Adrenal gland (tissue), 19 donors: ENCODE measurements at places on chromosomes 13 and 19. TPM values are rescaled to one million over a fixed set of nuclear protein-coding genes. Genes with fewer than 3 reads are reported as not detected.

CGB8 gene
- total RNA-seq, result not detected

DNA sequence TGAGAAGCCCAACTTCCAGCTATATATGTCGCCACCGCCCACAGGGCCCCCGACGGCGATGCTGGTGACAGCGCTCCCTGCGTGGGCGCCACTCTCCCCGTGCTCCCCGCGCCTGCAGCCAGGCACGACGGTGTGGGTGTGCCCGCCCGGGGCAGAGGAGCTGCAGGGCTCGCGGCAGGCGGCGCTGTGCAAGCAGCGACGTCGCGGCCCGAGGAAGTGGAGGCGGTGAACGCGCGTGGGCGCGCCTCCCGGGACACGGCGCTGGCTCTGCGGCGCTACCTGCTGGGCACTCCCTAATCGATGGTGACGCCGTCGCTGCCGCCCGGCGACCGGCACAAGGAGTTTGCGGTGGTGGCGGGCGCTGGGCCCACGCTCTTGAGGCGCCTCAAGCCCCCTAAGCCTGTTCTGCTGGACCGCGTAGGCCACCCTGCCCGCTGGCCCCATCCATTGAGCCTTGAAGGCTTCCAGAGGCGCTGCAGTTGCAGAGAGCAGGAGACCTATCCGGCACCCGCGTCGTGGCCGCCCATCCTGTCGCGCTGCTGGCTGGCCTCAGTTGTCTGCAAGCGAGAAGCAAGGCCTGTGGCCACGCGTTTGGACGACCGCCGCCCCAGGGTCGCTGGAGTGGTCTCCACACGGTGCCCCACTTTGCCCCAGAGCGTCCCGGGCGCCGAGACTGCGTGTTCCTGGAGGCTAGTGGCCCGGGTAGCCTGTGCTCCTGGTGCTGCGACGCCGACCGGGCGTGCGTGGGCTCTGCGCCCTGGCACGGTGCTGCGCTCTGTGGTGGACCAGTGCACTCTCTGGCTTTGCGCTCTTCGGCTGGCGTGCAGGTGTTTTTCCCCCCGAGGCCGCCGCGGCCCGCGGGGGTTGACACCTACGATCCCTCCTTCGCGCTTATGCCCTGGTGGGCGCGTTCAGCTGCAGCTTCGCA, 23.1 kb downstream of the LRFN3 start:
- H3K27me3 ChIP-seq, result peaks cover 25% of the 10 kb centered on the region
- DNase-seq, result no peak
- no peaks in the 10 kb centered on the region for H3K36me3 ChIP-seq
- no peaks in the 10 kb centered on the region for H3K4me1 ChIP-seq

GRCh38 chr19:34172661-34173192, 423 bp downstream of the LSM14A start:
- H3K36me3 ChIP-seq, result no peaks in the 10 kb centered on the region
- peaks cover 42% of the 10 kb centered on the region for H3K4me1 ChIP-seq
- no peaks in the 10 kb centered on the region for H3K27me3 ChIP-seq
- peak overlapping the region; percentile 98 for H3K27ac ChIP-seq

- H3K36me3 ChIP-seq, result no peaks in the 10 kb centered on the region
- no peak overlapping the region for H3K27ac ChIP-seq
- no peaks in the 10 kb centered on the region for H3K4me1 ChIP-seq
- H3K27me3 ChIP-seq, result no peaks in the 10 kb centered on the region
- no peak overlapping the region for H3K4me3 ChIP-seq
Observed at GRCh38 chr13:90142251-90142650, 1205.2 kb upstream of the MIR17HG start.

DNA sequence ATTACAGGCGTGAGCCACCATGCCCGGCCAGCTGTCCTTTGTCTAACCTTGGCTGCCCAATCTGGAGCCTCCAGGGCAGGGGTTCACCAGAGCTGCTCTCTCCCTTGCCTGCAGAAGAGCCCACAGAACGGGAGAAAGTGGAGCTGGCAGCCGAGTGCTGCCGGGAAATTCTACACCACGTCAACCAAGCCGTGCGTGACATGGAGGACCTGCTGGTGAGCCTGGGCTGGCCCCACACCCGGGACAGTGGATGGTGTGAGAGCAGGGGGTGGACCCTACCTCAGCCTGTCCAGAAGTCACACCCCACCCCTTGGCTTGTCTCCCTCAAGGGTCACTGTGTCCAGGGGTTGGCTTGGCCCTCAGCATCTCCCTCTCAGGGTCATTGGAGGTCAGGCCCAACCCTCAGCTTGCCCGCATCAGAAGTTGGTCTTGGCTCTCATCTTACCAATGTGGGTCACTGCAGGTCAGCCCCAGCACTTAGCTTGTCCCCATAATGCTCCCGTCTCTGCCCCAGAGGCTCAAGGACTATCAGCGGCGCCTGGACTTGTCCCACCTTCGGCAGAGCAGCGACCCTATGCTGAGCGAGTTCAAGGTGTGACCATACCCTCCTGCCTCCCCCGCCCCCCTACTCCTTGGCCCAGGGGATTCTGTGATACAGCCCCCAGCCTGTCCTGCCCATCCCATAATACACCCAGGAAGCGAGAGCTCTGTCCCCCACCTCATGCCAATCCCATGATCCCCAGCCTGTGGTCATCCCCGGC, 20.4 kb downstream of the ARHGEF1 start:
- H3K4me3 ChIP-seq, result no peak overlapping the region
- H3K27me3 ChIP-seq, result no peaks in the 10 kb centered on the region
- DNase-seq, result no peak
- H3K4me1 ChIP-seq, result no peaks in the 10 kb centered on the region
- peaks cover 84% of the 10 kb centered on the region for H3K36me3 ChIP-seq

NCAN gene
- not detected for total RNA-seq

DNA sequence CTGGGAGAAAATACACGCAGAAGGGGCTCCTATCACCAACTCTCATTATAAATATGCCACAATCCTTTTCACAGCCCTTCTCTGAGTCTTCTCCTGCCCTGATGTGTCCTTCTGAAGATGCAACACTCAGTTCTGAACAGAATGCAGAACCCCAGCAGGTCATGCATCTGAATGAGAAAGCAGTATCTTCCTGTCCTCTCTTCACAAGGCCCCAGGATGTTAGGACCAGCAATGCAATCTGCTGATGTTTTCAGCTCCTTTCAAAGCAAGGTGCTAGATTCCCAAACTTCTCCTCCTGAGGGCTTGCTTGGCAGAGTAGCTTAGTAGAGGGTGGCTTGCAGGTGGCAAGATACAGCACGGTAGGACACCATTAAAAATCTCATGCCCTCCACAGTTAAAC, 22.3 kb upstream of the DOCK9 start:
- H3K27ac ChIP-seq, result no peak overlapping the region
- H3K4me3 ChIP-seq, result no peak overlapping the region
- no peaks in the 10 kb centered on the region for H3K36me3 ChIP-seq
- H3K27me3 ChIP-seq, result no peaks in the 10 kb centered on the region
- no peak for DNase-seq

NPAS1 gene
- 0.31 TPM for total RNA-seq

DNA sequence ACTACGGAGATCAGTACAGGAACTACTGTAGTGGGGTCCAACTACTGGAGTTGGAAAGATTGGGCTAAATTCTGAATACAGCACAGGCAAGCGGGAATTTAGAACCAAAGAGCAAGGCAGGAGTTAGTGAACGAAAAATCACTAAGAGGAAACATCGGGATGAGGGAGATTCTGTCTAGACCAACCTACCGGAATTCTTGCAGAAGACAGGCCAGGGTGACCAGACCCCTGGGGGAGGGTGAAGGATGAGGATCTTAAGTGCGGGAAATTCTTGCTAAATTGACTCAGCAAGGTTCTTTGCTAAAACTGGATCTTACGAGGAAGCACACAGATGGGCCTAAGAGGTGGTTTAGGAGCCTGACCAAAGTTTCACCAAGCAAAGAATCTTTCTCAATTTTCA, 13.2 kb upstream of the PSPC1 start:
- H3K4me3 ChIP-seq, result no peak overlapping the region
- H3K27me3 ChIP-seq, result no peaks in the 10 kb centered on the region
- no peaks in the 10 kb centered on the region for H3K36me3 ChIP-seq
- DNase-seq, result no peak

DNA sequence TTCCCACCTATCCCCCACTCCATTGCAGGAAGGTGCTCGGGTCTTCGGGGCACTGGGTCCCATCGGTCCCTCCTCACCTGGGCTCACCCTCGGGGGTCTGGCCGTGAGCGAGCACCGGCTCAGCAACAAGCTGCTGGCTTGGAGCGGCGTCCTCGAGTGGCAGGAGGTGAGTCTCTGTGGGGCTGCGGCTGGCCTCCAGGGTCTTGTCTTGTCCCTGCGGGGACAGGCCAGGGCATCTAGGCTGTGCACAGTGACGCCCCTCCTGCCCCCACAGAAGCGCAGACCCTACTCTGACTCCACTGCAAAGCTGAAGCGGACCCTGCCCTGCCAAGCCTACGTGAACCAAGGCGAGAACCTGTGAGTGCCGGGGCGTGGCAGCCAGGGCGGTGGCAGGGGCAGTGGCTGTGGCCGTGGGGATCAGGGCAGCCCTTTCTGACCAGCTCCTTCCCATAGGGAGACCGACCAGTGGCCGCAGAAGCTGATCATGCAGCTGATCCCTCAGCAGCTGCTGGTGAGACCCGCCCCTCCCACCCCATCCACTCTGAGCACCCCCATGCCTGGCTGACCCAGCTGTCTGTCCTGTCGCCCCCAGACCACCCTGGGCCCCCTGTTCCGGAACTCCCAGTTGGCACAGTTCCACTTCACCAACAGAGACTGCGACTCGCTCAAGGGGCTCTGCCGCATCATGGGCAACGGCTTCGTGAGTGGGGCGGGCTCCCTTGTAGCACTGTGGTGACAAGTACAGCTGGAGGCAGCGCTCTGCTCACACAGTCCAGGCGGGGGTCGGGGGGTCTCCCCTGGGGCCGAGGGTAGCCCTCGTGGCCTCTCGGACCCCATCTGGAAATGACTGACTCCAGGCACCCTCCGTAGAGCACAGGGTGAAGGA, 3.7 kb downstream of the PTOV1 start:
- H3K4me1 ChIP-seq, result peaks cover 59% of the 10 kb centered on the region
- H3K27me3 ChIP-seq, result no peaks in the 10 kb centered on the region
- no peaks in the 10 kb centered on the region for H3K36me3 ChIP-seq
- no peak for DNase-seq

- H3K36me3 ChIP-seq, result no peaks in the 10 kb centered on the region
- peak; percentile 71 for DNase-seq
- no peaks in the 10 kb centered on the region for H3K27me3 ChIP-seq
- peak overlapping the region; percentile 6 for H3K4me3 ChIP-seq
Observed at GRCh38 chr13:113491418-113491883, 940 bp upstream of the DCUN1D2 start.

- H3K36me3 ChIP-seq, result no peaks in the 10 kb centered on the region
- H3K27ac ChIP-seq, result no peak overlapping the region
- no peak overlapping the region for H3K4me3 ChIP-seq
- H3K4me1 ChIP-seq, result no peaks in the 10 kb centered on the region
Observed at GRCh38 chr13:102131246-102131645, 270.6 kb downstream of the FGF14 start.

MBD3L3 gene
- total RNA-seq, result not detected

- DNase-seq, result no peak
- peak overlapping the region; percentile 39 for H3K27ac ChIP-seq
- no peaks in the 10 kb centered on the region for H3K36me3 ChIP-seq
- H3K4me1 ChIP-seq, result peaks cover 6% of the 10 kb centered on the region
Observed at GRCh38 chr13:32588736-32589135, 2.5 kb downstream of the PDS5B start.

- no peaks in the 10 kb centered on the region for H3K36me3 ChIP-seq
- peak; percentile 85 for DNase-seq
- peaks cover 44% of the 10 kb centered on the region for H3K4me1 ChIP-seq
- H3K4me3 ChIP-seq, result peak overlapping the region; percentile 14
- H3K27me3 ChIP-seq, result no peaks in the 10 kb centered on the region
- peak overlapping the region; percentile 100 for H3K27ac ChIP-seq
Observed at GRCh38 chr19:42286349-42287016, 15.4 kb upstream of the PRR19 start.

DNA sequence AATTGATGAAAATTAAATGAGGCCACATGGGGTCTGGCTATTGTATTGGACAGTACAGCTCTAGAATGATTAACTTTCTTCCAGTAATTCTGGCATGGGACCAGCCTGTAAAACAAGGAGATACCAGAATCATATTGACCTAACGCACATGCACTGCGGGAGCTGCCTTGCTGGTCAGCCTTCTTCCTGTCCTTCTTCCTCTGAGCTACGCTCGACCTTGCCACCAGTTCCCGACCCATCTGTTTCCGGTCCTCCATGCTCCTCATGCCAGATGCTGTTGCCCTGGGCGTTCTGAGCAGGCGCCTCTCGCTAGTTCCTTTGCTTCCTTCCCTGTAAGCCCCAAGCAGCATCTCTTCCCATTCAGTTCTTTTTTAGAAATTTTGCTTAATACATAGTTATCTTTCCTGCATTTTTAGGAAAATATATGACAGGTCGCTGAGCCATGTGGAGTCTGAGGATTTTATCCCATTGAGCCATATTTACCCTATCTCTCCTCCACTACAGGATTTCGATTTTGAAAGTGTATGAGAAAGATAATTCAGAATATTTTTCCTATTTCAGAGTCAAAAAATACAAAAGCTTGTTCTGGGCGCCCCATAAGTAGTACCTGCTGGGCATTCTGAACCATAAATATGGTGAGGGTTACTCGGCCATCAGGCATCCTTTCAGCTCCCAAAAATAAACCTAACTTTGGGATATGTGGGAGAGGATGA, 38.6 kb downstream of the TNFRSF19 start:
- H3K27ac ChIP-seq, result no peak overlapping the region
- peak; percentile 53 for DNase-seq
- no peaks in the 10 kb centered on the region for H3K36me3 ChIP-seq
- no peaks in the 10 kb centered on the region for H3K27me3 ChIP-seq
- peaks cover 29% of the 10 kb centered on the region for H3K4me1 ChIP-seq

GRCh38 chr13:59834801-59835200, 328.9 kb downstream of the DIAPH3 start:
- H3K27me3 ChIP-seq, result no peaks in the 10 kb centered on the region
- no peaks in the 10 kb centered on the region for H3K4me1 ChIP-seq
- no peak overlapping the region for H3K27ac ChIP-seq
- H3K36me3 ChIP-seq, result no peaks in the 10 kb centered on the region

MTMR6 gene
- 43.0 TPM for total RNA-seq

FPR1 gene
- 0.83 TPM for total RNA-seq

DNA sequence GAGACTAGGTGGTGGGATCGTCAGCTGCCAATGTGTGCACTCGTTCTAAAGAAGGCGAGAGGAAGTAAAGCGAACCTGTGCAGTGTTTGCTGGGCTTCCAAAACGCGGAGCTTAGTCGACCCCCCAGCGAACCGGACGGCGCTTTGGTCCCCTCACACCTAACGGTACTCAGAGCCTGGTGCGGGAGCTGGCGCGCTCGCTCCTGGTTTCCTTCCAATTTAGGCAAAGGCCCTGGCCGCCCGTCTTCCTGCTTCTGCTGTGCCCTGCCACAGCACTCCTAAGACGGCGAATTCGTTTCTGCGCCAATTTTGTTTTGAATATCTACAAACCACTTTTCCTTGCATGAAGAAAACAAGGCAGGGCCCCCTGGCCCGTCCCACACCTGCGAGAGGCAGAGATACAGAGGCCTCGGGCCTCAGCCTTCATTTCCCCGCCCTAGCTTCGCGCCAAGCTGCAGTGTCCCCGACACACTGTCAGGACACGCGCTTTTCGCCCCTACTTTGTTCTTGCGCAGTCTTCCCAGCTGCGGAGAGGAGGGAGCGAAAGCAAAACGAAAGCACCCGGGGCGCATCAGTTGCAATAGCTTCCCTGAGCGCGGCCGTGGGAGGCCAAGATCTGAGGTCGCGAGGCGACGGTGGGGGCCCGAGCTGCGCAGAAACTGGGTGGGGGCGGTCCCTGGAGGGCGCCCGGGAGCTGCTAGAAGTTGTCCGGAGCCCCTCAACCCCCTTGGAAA, 111.9 kb downstream of the KCNRG start:
- no peaks in the 10 kb centered on the region for H3K36me3 ChIP-seq
- DNase-seq, result peak; percentile 47
- H3K4me3 ChIP-seq, result no peak overlapping the region

- DNase-seq, result peak; percentile 32
- no peaks in the 10 kb centered on the region for H3K27me3 ChIP-seq
- no peak overlapping the region for H3K27ac ChIP-seq
- H3K4me1 ChIP-seq, result no peaks in the 10 kb centered on the region
Observed at GRCh38 chr19:17170538-17171297, 44.4 kb upstream of the USE1 start.

C19orf81 gene
- total RNA-seq, result 2.4 TPM

LMTK3 gene
- 4.4 TPM for total RNA-seq
